Activated naive CD8-positive, alpha-beta T cell treated with anti-CD3 and anti-CD28 coated beads for 36 hours (primary cell): ENCODE measurements at places on chromosomes 13 and 19. TPM values are rescaled to one million over a fixed set of nuclear protein-coding genes. Genes with fewer than 3 reads are reported as not detected.

DNA sequence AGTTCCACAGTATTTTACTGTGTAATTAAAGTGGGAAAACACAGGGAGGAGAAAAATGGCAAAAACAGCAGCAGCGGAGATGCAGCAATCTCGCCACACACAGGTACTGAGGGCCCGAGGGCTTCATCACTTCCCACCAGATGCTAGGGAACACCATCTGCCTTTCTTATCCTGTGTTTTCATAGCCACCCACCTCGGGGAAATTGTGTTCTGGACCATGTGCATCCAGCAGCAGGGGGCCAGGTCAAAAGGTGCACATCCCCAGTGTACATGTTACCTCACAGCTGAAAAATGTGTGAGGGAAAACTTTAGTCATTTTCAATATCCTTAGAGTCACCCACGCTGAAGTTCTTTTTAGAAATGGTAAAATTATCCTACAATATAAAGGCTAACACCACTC, 30.2 kb downstream of the PDCD5 start:
- peaks cover 18% of the 10 kb centered on the region for H3K36me3 ChIP-seq
- no peaks in the 10 kb centered on the region for H3K4me1 ChIP-seq
- no peak overlapping the region for H3K4me3 ChIP-seq
- DNase-seq, result no peak

DNA sequence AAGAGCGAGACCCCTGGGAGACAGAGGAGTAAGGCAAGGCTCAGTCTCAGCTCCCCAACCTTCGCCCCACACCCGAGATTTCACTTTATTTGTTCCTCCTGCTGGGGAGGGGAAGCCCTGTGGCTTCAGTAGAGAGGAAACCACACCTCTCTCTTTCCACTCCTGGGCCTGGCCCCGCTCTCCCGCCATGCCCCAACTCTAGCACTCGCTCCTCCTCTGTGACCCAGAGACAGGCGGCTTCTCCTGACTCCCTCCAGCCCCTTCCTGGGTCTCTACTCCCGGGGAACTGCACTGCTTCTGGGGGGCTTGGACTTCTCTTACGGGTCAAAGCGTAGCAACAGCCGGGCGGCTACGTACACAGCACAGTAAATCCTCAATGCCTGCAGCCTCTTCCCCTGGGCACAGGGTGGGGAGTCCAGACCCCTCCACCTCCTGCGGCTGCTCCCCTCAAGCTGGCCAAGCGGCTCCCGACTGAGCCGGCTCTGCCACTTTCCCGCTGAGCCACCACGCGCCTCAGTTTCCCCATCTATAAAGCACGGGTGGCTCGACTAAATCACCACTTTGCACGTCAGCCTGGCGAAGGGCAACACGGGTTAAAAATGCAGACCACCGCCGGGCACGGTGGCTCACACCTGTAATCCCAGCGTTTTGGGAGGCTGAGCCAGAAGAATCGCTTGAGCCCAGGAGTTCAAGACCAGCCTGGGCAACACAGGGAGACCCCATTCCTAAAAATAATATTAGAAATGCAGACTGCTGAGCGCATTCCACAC, 1.4 kb downstream of the RNF126 start:
- H3K4me1 ChIP-seq, result peaks cover 19% of the 10 kb centered on the region
- H3K27me3 ChIP-seq, result no peaks in the 10 kb centered on the region
- H3K27ac ChIP-seq, result peak overlapping the region; percentile 97

DNA sequence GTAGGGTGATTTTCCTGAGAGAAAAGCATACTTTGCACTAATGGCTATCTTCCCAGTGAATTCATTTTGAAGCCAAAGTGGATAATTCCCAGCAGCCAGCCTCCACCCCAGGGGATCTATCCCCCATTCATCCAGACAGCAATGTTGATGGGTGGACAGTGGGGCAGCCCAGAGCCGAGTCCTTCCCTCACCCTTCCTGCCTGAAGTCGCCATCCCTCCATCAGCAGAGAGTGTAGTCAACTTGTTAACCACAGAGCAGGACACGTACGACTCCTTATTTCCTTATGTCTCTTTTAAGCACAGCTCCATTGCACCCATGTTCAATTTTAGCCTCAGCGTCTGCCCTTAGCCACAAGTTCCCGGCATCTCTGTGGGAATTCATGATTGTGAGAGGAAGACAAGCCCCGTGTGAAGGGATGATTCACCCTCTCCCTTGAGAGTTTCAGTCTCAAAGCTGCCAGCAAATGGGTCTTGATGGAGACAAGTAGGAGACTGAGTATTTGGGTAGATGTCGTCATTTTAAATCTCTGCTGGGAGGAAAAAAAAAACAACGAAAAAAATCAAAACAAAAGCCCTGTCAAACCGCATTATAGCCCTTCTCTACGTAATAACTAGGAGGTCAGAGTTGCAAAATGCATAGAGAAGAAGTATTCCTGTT, 58.3 kb upstream of the MEDAG start:
- H3K27me3 ChIP-seq, result no peaks in the 10 kb centered on the region
- H3K27ac ChIP-seq, result no peak overlapping the region
- H3K4me1 ChIP-seq, result peaks cover 6% of the 10 kb centered on the region
- no peaks in the 10 kb centered on the region for H3K36me3 ChIP-seq

The SELENOW gene
- total RNA-seq, result 107 TPM

The TMEM238 gene
- total RNA-seq, result 10.8 TPM

DNA sequence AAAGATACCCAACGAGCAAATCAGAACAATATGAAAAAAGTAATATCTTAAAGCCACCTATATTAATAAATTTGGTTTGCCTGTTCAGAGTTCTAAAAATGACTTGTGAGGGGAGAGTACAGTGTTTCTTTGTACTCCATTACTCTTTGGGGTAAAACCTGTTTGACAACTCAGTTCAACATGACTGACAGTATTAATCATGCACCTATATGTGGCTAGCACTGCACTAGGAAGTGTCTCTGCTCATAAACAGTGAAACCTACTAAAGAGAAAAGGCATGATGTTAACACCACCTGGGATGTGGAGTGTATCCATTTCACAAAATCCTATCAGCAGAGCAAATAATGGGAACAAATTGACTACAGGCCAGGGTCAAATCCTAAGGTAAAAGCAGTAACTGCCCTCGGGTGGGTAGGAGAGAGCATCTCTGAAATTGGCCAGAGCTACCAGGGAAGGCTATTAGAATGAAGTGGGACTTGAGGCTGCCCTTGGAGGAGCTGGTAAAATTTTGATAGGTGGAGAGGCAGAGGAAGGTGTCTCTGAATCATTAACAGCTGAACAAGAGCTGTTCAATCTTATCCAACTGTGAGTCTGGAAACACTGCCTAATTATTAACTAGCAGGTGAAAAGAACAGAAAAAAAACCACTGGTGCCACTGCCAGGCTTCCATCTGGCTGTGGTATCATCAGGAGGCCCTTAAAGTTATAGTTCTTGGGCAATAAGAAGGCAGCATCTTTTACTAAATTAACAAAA, 365.1 kb downstream of the DNAJC15 start:
- H3K27ac ChIP-seq, result no peak overlapping the region
- H3K4me3 ChIP-seq, result no peak overlapping the region
- no peaks in the 10 kb centered on the region for H3K4me1 ChIP-seq
- DNase-seq, result no peak
- H3K36me3 ChIP-seq, result no peaks in the 10 kb centered on the region

The ERICH6B gene
- not detected for total RNA-seq

The ZNF285 gene
- total RNA-seq, result 1.8 TPM

The KLHL1 gene
- not detected for total RNA-seq

DNA sequence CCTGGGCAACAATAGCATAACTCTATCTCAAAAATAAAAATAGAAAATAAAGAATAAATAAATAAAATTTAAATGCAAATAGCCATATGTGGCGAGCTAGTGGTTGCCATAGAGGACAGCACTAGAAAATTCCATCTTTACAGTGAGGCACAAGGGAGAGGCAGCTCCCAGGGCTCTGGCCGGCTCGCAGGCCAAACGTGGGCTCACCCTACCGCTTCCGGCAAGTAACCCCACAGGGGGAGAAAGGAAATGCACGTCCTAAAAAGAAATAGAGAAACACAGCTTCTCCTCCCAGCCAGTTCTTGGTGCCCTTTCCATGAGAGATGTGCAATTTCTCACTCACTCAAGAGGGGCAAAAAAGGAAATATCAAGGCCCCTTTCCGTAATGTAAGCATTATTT, 12.4 kb upstream of the GRWD1 start:
- no peak overlapping the region for H3K27ac ChIP-seq
- peaks cover 14% of the 10 kb centered on the region for H3K27me3 ChIP-seq
- DNase-seq, result no peak
- peaks cover 2% of the 10 kb centered on the region for H3K36me3 ChIP-seq
- H3K4me1 ChIP-seq, result no peaks in the 10 kb centered on the region

- no peaks in the 10 kb centered on the region for H3K27me3 ChIP-seq
- H3K4me1 ChIP-seq, result peaks cover 36% of the 10 kb centered on the region
- peaks cover 40% of the 10 kb centered on the region for H3K36me3 ChIP-seq
Observed at GRCh38 chr19:17402982-17403855, 2.2 kb downstream of the BST2 start.

DNA sequence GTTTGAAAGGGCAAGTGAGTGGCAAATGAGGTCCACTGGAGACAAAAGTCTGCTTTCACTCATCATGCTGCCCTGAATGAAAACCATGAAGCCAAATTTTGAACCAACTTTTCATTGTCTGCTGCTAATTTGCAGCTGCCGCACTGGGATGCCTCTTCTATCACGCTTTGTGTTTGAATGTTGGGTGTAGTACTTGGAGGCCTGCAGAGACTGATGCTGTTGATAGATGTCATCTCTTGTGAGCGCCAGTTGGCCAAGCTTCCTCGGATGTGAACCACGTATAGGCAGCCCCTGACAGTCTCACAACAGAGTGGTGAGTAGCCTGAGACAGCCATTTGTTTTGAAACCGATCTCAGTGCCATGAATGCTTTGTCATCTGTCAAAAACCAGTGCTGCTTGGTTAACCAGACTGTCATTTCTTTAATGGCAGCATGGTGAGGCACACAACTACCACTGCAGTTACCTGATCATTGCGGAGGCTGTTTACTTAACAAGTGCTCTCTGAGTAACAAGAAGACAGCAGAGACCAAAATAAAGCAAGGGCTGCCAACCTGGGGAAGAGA, 31.2 kb upstream of the SLC10A2 start:
- no peak for DNase-seq
- H3K4me3 ChIP-seq, result no peak overlapping the region
- no peaks in the 10 kb centered on the region for H3K4me1 ChIP-seq
- H3K27ac ChIP-seq, result no peak overlapping the region

DNA sequence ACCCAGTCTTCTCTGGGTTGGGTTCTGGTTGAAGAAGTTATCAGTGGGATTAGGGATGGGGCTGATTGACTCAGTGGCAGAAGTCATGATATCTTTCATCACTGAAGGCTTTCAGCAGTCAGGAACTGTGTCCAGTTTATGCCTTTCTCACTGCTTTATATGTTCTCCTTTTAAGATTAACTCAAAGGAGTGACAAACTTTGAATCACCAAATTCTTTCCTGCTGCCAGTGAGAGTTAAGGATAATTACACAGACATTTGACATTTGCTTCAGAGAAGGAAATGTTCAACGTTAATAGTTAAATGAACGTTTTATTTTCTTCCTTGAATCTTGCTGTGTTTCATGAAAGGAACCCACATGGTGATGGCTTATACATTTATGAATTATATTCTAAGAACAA, 41.0 kb upstream of the CNMD start:
- peaks cover 8% of the 10 kb centered on the region for H3K27me3 ChIP-seq
- no peak overlapping the region for H3K27ac ChIP-seq
- DNase-seq, result no peak
- no peaks in the 10 kb centered on the region for H3K36me3 ChIP-seq
- H3K4me3 ChIP-seq, result no peak overlapping the region

GRCh38 chr13:98940325-98941001, 37.4 kb downstream of the DOCK9 start:
- no peak overlapping the region for H3K4me3 ChIP-seq
- no peak for DNase-seq
- peaks cover 10% of the 10 kb centered on the region for H3K36me3 ChIP-seq
- H3K4me1 ChIP-seq, result peaks cover 20% of the 10 kb centered on the region

The ZNF177 gene
- total RNA-seq, result 0.74 TPM

- peaks cover 45% of the 10 kb centered on the region for H3K27me3 ChIP-seq
- H3K36me3 ChIP-seq, result peaks cover 33% of the 10 kb centered on the region
Observed at GRCh38 chr13:50080911-50081678, 65.9 kb downstream of the KCNRG start.

DNA sequence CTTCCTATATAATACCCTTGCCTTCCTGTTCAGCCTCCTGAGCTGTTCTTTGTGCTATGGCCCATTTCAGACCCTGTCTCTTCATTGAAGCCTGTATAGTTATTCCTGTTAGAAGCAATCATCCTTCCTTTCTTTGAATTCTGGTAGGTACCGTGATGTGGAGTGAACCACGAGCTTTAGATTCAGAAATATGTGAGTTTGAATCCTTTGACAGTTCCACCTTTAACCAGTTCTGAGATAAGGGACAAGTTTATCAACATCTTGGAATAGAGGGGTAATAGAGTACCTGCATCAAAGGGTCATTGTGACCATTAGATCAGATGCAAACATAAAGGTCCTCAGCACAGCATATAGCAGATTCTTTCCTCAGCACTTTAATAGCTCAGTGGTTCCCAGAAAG, 12.3 kb upstream of the CXCL17 start:
- no peak overlapping the region for H3K27ac ChIP-seq
- H3K4me1 ChIP-seq, result peaks cover 8% of the 10 kb centered on the region
- no peak for DNase-seq
- H3K27me3 ChIP-seq, result no peaks in the 10 kb centered on the region
- no peak overlapping the region for H3K4me3 ChIP-seq
- no peaks in the 10 kb centered on the region for H3K36me3 ChIP-seq

DNA sequence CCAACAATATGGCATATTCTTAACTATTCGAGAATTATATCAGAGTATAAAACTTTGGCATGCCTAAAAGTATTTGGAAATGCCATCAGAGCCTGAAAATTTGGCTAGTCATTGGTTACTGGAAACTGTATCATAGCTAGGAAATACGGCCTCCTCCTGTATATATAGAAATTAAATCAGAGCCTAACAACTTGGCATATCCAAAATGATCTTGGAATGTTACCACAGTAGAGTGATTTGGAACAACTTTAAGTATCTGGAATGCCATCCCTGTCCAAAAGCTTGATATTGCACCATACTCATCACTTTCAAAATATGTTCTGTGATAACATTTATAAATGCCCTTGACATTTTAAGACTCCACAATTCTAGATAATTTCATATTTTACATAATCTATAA, 335.8 kb downstream of the SLITRK1 start:
- H3K4me1 ChIP-seq, result no peaks in the 10 kb centered on the region
- no peaks in the 10 kb centered on the region for H3K27me3 ChIP-seq
- no peaks in the 10 kb centered on the region for H3K36me3 ChIP-seq
- DNase-seq, result no peak

GRCh38 chr13:66899955-66900354, 330.2 kb downstream of the PCDH9 start:
- H3K27me3 ChIP-seq, result no peaks in the 10 kb centered on the region
- no peaks in the 10 kb centered on the region for H3K36me3 ChIP-seq
- DNase-seq, result no peak
- H3K27ac ChIP-seq, result no peak overlapping the region

GRCh38 chr13:29887686-29888085, 37.3 kb upstream of the UBL3 start:
- H3K4me3 ChIP-seq, result no peak overlapping the region
- no peak for DNase-seq
- no peaks in the 10 kb centered on the region for H3K27me3 ChIP-seq
- H3K27ac ChIP-seq, result no peak overlapping the region
- H3K4me1 ChIP-seq, result peaks cover 12% of the 10 kb centered on the region
